ENCODE measurements at places on chromosomes 11 and 22.
A peak's percentile ranks its signal among the peaks of the same experiment; 100 is the strongest.

DNA sequence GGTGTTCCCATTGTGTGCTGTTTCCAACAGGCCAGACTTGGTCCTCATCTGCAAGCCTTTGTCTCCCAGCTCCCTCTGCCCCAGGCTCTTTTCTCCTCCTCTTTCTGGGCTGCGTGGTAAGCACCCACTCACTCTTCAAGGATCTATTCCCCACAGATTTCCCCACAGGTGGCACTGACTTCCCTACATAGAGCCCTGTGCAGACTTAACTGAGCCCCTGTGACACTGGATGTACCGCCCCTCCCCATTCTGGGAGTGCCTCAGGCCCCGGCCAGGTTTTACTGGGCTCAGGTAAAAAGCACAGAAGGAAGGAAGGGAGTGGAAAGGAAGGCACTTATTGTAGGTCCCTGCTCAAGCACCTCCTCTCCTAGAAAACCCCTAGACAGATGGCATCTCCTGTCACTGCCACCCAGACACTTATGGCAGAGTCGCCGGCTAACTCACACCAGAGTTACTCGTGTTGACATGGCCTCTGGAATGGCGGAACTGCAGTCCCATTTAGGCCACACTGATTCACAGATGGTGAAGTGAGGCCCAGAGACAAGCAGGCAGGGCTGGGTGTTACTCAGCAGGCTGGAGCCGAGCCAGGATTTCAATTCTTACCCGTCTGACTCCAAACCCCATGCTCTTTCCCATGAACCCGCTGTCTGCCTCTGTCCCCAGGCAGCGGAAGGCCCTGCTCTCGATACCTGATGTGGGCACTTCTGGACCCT lies 47.2 kb downstream of the LRRC32 start:
- no peak for DNase-seq

GRCh38 chr11:64745189-64745520 lies 1.2 kb upstream of the RASGRP2 start:
- no peak for DNase-seq

DNA sequence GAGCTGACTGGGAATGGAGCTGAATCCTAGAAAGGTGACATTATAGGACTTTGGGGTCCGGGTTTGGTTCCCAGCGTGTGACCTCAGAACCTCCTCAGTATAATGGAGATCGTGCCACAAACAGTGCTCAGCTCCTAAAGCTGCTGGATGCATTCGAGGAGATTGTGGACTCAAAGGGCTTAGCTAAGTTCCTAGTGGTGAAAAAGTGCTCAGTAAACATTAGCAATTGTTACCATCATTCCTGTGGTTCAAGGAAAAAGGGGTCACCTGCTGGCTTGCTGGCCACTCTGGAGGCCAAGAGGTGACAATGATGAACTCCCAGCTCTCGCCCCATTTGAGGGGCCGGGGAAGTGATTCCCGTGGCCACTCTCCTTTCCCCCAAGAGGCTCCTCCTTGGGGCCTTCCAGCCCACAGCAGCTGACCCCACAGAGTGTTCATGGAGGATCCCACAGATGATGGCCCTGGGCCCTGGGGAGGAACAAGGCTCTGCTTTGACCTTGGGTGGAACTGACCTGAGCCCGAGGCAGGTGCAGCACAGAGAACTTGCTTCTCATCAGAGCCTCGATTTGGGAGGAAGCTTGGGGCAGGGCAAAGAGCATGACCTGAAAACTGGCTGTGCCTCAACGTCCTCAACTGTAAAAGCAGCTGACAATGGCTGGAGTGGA lies 40.1 kb downstream of the TRIM29 start:
- DNase-seq = no peak

- no peak for DNase-seq
Observed at GRCh38 chr11:111582881-111583280, 19.4 kb upstream of the SIK2 start.

GRCh38 chr11:114060392-114061047 lies 1.0 kb downstream of the ZBTB16 start:
- no peak for DNase-seq

DNA sequence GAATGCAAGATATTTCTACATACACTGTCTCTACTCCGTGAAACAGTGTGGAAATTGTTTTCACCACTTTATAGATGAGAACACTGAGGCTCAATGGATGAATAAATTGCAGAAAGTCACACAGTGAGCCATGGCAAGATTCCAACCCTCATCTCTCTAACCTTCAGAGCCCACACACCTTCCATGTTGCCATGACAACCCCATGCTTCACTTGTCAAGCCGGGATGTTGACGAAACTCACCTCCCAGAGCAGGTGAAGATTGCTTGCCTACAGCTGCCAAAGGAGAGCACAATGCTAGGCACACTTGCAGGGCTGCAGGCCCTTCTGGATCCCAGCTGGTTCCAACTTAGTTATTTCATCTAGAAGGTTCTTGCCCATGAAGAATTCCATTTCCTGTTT lies 71.4 kb upstream of the SEZ6L start:
- no peak for DNase-seq

DNA sequence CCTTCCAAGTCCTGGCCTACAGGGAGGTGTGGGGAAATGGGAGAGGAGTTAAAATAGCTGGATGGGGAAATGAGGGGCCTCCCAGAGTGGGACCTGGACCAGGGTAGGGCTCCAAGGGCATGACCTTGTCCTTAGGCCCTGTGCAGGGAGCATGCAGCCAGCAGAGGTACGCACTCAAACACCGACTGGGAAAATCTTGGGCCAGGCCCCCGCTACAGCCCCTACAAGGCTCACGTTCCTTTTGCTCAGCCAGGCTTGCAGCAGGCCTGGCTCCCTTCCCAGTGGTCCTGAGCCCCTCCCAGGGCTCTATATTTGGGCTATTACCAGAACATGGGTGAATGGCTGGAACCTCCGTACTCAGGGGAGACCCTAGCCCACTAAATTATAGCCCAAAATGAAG lies 31.3 kb downstream of the LMO1 start:
- no peak for DNase-seq

- no peak for DNase-seq
Observed at GRCh38 chr22:46812034-46812605, 49.7 kb downstream of the TBC1D22A start.

- peak; percentile 74 for DNase-seq
Observed at GRCh38 chr11:71580057-71581003, 2.3 kb downstream of the KRTAP5-11 start.

DNA sequence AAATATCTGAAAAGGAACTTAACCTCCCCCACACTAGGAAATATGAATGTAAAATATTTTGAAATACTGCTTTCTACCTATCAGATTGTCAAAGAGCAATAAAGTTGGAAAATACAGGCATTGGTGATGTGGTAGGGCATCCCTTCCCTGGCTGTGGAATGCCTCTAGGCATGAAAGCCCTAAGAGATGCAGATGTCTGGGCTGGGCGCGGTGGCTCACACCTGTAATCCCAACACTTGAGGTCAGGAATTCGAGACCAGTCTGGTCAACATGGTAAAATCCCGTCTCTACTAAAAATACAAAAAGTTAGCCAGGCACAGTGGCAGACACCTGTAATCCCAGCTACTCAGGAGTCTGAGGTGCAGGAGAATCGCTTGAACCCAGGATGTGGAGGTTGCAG lies 22.0 kb downstream of the ARAP1 start:
- no peak for DNase-seq

DNA sequence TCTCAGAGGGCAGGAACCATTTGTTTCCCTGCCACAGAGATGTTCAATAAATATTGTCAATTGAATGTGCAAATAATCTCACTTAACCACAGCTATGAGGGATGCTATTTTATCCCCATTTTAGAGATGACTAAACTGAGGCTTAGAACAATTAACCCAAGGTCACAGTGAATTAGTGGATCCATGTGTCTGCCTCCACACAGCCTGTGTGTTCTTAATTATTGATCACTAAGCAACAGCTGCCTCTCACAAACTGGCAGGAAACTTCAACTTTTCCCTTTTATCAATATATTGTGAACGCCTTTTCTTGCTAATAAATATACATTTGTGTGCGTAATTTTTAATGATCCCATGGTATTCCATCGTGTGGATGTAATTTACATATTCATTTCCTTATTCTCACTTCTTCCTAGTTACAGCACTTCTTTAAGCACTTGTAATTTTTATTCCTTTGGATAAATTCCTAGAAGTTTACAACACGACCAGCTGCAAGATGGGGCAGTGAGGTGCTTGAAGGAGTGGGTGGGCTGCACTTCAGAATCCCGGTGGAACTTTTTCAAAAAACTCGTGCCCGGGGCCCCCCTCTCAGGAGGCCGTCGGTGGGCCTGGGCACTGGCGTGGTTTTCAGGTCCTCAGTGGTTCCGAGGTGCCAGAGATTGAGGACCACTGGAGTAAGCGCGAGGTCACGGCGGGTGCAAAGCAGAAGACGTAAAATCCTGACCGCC lies 915 bp upstream of the SREBF2 start:
- no peak for DNase-seq

- no peak for DNase-seq
Observed at GRCh38 chr22:44709881-44710392, 7.9 kb downstream of the PRR5 start.

- no peak for DNase-seq
Observed at GRCh38 chr11:104142698-104143097, 21.2 kb downstream of the PDGFD start.

Measured in SHP77 (cell line).